Psoas muscle (tissue), 8 donors: ENCODE measurements at places on chromosomes 7 and 10. TPM values are rescaled to one million over a fixed set of nuclear protein-coding genes. Genes with fewer than 3 reads are reported as not detected.

- no peak for DNase-seq
Measured at GRCh38 chr10:111084366-111085255, 7.8 kb downstream of the ADRA2A start.

GRCh38 chr10:44416936-44417335, 32.0 kb upstream of the CXCL12 start:
- DNase-seq: no peak

- DNase-seq: no peak
Measured at GRCh38 chr10:116699471-116700150, 42.8 kb downstream of the HSPA12A start.

DNA sequence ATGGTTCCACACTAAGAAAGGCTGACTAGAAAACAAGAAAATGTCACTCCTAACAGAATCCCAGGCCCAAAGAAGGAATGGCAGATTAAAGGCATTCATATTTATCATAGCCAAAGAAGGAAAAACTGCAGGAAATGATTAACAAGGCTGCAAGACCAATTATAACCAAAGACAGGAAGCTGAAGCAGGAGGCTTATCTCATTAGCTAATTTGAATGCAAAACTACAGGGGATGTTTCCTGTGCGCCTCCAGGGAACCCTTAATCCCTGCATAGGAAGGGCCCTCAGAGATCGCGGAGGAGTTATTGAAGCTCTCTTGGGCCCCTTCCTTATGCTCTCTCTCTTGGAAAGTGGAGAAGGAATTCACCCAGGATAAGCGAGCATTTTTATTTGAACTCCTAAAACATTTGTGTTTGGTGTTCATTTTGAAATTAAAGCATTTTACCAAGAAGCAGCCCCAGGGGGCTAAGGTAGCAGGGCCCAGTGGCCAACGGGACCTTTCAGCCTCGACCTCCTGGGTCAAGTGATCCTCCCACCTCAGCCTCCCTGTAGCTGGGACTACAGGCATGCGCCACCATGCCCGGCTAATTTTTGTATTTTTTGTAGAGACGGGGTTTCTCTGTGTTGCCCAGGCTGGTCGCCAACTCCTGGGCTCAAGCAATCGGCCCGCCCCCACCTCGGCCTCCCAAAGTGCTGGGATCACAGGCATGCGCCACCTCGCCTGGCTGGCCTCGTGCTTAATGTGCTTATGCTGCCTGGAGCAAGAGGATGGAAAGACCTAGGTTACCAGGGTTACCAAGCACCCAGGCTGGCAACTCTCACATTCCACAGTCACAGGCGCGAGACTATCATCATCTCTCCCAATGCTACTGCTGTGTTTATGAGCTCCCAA, 24.1 kb upstream of the PROSER2 start:
- DNase-seq: no peak

GRCh38 chr10:86721232-86721631, 35.2 kb upstream of the BMPR1A start:
- DNase-seq: no peak

GRCh38 chr7:70047384-70047783, 449.1 kb downstream of the AUTS2 start:
- no peak for DNase-seq

DNA sequence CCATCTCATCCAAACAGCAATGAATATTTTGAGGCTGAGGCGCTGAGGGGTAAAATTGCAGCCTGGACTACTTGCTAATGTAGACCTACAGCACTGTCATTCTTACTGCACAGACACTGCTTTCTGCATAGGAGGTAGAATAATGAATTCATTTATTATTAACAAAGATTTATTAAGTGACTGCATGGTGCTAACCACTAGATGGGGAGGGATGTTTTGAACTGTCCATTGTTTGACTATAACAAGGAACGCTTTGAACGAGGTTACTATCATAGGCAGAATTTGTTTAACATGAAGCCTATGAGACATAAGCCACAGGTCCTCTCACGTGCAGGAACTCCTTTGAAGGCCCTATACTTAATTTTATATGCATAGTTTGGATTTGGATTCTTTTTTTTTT, 143.8 kb downstream of the CFTR start:
- no peak for DNase-seq

- DNase-seq: no peak
Measured at GRCh38 chr7:158759749-158760444, 55.3 kb upstream of the NCAPG2 start.

- DNase-seq: no peak
Measured at GRCh38 chr7:6725003-6725402, 18.3 kb upstream of the ZNF12 start.

GRCh38 chr10:123325663-123326190, 171.5 kb downstream of the BUB3 start:
- no peak for DNase-seq

DNA sequence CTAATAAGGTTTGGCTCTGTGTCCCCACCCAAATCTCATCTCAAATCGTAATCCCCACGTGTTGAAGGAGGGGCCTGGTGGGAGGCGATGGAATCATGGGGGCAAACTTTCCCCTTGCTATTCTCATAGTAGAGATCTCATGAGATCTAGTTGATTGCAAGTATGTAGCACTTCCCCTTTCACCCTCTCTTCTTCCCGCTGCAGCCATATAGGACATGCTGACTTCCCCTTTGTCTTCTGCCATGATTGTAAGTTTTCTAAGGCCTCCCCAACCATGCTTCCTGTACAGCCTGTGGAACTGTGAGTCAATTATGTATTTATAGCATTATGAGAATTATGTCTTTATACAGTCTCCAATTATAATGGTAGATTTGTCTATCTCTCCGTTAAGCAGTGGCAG, 594.5 kb downstream of the ACTR3B start:
- no peak for DNase-seq

DNA sequence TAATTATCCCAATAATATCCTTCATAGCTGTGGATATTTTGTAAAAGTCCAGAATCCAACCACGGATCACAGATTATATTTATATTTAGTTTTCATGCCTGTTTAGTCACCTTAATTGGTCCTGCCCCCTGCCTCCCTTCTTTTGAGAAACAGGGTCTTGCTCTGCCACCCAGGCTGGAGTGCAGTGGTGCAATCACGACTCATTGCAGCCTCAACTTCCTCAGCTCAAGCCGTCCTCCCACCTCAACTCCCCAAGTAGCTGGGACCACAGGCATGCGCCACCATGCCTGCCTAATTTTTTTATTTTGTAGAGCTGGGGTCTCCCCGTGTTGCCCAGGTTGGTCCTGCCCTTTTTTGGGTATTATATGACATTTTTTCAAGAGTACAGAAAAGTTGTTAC, 129.4 kb downstream of the KAT6B start:
- DNase-seq: no peak

DNA sequence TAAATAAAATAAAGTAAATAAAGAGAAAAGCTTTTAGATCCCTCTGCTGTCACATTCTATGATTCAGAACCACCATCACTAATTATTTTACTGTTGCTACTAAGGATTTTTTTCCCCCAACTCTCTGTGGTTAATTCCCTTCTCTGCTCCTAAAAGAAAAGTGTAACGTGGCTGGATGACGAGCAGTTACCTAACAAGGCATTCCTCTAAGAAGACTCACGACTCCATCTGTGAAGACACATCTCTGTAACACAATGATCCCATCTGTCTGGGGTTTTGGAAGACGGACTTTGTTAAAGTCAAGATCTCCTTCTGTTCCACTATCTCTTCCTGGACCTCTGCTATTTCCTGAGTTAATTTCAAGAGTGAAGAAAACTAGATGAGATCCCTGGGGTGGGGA, 179.9 kb downstream of the SFMBT2 start:
- no peak for DNase-seq

GRCh38 chr10:13457958-13458686, 70.7 kb downstream of the BEND7 start:
- DNase-seq: no peak

SAP25 gene
- 0.40 TPM for polyA plus RNA-seq

SLC29A4 gene
- 3.7 TPM for polyA plus RNA-seq

SPDYE16 gene
- 0.04 TPM for polyA plus RNA-seq

CHN2 gene
- 0.43 TPM for polyA plus RNA-seq

ZNF775 gene
- 2.6 TPM for polyA plus RNA-seq

CCDC3 gene
- 1.7 TPM for polyA plus RNA-seq

FANK1 gene
- 0.27 TPM for polyA plus RNA-seq

CYP3A7 gene
- polyA plus RNA-seq: not detected

YKT6 gene
- polyA plus RNA-seq: 148 TPM
